Skin of body (tissue), 3 donors: ENCODE measurements at places on chromosomes 3 and 15.

- DNase-seq: no peak
Observed at GRCh38 chr3:122033023-122033422, 11.0 kb upstream of the ILDR1 start.

- DNase-seq: peak; percentile 22
Observed at GRCh38 chr3:124854009-124854408, 33.2 kb downstream of the ITGB5 start.

GRCh38 chr3:31974964-31975363 lies 6.1 kb downstream of the OSBPL10 start:
- DNase-seq: peak; percentile 55

- no peak for DNase-seq
Observed at GRCh38 chr15:83657549-83657948, 3.6 kb downstream of the ADAMTSL3 start.

- DNase-seq: no peak
Observed at GRCh38 chr15:60381148-60381788, 16.5 kb downstream of the ANXA2 start.

DNA sequence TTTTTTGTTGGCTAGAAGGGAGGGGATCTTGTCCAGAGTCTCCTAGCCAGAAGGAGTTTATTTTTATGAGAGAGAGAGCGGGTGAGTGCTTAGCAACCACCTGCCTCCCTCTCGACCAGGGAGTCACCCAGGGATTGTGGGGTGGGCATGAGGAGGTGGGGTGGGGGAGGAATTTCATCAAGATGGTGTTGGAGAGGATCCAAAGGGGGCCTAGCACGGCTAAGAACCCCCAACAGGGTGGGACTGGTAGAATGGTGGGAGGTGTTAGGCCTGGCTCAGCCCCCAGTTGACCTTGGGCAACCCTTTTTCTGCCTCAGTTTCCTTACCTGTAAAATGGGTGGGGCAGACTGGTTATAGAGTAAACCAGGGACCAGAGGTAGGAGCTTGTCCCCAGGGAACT lies 1.8 kb downstream of the SLC6A6 start:
- DNase-seq: no peak

DNA sequence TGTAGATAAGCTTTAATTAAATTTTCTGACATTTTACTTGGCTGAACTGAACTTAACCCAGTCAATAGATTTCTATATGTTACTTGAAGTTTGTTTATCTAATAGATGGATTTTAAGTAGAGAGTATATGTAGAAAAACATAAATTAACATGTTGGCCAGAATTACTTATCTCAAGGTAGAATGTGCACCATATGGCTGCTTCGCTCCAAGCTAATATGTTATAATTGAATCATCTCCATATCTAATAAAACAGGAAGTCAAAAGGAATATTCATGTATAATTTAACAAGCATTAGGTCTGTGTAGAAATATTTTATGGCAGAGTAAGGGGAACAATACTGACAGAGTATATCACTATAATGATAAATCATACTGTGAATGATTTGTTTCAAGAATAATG lies 650.7 kb upstream of the ALCAM start:
- DNase-seq: no peak

DNA sequence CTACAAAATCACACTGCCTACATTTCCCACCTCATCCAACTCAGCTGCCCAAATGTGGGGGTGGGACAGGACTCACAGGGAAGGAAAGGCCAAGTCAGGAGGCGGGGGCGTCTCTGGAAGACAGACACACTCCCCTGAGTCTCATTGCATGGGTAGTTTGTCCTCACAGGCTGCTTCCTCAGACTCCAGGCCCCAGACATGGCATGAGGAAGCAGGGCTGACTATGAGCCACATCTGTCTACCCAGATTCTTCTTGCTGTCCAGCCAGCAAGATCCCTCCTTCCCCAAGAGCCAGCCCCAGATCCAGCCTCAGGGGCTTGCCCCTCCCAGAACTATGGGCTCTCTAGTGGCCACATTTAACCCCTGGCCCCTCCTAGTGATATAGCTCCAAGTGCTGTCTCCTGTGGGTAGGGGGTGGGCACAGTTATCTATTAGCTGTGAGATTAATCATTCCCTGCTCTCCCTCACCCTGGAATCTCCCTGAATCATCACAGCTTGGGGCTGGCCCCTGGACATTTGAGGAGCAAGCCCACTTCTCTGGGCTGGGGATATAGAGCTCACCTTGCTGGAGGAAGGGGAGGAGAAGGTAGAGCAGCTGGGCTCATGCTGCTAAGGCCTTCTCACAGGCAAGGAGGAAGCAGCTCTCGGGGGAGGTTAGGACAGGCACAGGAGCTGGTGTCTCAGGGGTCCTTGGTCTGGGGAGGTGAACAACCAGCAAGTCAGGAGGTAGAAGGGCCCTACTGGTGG lies 2.1 kb upstream of the CCDC33 start:
- DNase-seq: no peak

- no peak for DNase-seq
Observed at GRCh38 chr3:181880331-181880730, 168.6 kb downstream of the SOX2 start.

GRCh38 chr3:29771602-29772001 lies 490.7 kb downstream of the RBMS3 start:
- DNase-seq: no peak

DNA sequence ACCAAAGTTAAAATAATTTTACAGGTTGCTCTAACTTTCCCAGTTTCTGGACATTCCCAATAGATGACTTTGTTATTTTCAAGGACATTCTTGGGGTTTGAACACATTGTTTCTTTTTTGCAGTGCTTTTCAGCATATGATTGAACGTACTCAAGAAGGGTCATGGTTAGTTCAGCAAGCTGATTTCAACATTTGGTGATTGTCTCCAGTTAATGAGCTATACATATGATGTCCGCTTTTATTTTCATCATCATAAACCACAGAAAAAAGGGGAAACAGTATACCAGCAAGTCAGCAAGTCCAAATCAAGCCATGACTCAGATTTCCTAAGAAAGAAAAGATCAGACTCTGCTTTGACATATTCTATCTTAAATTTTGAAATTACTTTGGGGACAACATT lies 69.4 kb downstream of the B3GALNT1 start:
- DNase-seq: no peak

DNA sequence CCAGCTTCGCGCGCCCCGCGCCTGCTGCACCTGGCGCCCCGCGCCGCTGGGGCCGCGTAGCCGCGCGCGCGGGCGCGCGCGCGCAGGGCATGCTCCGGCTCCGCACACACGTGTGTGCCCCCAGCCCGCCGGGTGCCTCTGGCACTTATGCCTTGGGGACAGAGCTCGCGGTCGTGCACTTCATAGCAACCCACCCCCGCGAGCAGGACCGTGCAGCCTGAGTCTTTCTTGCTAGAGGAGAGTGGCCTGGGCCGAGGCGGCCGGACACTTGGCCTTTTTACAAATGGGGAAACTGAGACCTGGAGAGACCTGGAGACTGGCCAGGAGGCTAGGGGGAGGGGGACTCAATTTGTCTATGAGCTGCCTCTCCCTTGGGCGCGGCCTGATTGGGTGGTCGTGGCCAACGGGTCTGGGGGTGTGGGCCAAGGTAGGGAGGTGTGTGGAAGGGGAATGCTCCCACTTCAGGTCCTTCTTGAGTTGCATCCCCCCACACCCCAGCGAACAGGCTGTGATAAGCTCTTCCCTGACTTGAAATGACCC lies 562 bp downstream of the NBEAL2 start:
- DNase-seq: no peak

- DNase-seq: no peak
Observed at GRCh38 chr3:154844863-154845262, 235.3 kb upstream of the MME start.

- DNase-seq: no peak
Observed at GRCh38 chr15:52117549-52117948, 5.0 kb upstream of the BCL2L10 start.

DNA sequence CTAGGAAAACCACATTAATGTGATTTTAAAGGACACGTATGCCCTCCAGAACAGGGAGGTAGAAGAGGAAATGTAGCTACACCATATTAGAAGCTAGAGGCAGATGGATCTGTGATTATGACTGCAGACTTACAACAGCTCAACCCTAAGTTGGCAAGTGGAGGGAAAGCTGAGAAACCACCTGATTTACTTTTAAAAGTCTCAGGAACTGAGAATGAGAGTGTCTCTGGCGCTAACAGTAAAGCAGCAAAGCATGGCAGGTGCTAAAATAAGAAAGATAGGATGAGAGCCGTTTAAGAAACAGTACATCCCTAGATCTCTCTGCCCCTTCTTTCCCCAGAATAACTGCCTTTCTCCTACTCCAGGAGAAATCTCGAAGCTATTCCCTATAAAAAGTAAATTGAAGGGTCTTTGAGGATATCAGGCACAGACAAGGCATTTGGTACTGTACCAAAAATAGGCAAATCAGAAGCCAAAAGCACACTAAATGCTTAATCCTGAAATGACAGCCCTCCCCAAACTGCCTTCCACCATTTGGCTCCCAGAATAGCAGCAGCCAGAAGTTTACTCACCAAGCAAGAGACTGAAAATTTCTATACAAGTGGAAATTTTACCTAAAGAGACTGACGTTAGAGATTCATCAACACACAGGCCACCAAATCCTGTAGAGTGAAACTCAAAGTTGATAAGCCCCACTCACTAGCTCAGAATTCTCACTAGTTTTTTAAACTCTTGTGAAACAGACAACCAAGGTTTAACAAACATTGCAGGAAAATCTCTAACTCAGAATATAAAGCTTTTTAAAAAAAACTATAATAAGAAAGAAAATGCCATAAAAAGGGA lies 34.3 kb upstream of the PARP14 start:
- DNase-seq: no peak

DNA sequence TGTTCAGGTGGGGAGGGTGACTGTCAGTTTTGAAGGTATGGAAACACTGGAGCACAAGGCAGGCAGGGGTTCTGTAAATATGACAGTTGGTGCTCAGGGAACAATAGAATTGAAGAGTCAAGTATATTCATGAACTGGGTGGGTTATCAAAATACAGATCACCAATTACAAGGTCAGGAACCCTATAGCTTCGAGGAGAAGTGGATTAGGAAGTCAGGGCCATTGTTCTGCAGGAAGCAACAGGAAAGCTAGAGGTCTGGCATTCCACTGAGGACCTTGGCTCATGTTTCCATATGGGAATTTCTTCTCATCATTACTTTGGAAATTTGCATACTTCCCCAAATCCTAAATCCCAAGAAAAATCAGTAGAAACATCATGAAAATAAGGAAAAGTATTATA lies 125.9 kb downstream of the MYRIP start:
- DNase-seq: no peak
